ENCODE measurements at places on chromosomes 5 and 9. TPM values are rescaled to one million over a fixed set of nuclear protein-coding genes. Genes with fewer than 3 reads are reported as not detected.

Gene OBP2B
- not detected for total RNA-seq

Gene SLC4A9
- not detected for total RNA-seq

Gene PDZD2
- 4.3 TPM for total RNA-seq

Gene WNT8A
- 0.51 TPM for total RNA-seq

Gene ANKRD31
- 0.03 TPM for total RNA-seq

Gene SPATA31D4
- not detected for total RNA-seq

DNA sequence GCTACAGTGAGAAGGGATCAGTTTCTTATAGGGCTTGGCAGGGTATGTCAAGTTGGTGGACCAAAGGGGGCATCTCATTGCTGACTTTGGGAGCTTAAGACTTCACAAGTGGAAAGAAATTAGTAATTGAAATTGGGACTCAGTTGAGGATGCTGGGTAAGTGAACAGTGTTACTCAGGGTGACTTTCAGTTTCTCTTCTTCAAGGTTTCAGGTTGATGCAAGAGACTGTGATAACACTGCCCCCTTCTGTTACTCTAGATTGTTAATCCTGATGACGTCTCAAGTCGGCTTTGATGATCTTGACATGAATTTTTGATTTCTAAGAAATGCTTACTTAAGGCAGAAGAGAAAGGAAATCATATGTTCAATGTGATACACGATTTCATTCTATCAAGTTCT is 21.3 kb downstream of the KCTD16 start:
- no peak for DNase-seq

GRCh38 chr5:123876276-123876790 is 364.4 kb downstream of the CSNK1G3 start:
- no peak for DNase-seq

- DNase-seq, result no peak
These were observed 253.0 kb downstream of the EPB41L4A start for GRCh38 chr5:112165897-112166737.

DNA sequence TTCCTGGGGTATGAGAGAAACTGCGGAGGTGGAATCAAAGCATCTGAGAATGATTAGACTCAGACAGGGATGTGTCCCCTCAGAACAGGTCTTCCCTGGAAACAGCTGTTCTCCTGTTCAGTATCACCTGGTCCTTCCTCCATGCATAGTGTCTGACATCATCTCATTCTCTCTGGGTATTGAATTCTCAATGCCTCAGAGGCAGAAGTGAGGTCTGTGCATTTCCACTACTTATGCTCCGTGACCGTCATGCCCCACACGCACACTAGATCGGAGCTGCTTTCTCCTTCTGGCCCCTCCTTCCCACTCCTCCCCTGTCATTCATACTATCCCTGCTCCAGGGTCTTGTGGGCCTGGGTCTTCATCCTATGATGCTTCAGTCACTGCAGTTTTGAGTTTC is 61.4 kb upstream of the DAB2IP start:
- DNase-seq, result no peak

GRCh38 chr5:997001-997474 is 11.6 kb upstream of the NKD2 start:
- no peak for DNase-seq

DNA sequence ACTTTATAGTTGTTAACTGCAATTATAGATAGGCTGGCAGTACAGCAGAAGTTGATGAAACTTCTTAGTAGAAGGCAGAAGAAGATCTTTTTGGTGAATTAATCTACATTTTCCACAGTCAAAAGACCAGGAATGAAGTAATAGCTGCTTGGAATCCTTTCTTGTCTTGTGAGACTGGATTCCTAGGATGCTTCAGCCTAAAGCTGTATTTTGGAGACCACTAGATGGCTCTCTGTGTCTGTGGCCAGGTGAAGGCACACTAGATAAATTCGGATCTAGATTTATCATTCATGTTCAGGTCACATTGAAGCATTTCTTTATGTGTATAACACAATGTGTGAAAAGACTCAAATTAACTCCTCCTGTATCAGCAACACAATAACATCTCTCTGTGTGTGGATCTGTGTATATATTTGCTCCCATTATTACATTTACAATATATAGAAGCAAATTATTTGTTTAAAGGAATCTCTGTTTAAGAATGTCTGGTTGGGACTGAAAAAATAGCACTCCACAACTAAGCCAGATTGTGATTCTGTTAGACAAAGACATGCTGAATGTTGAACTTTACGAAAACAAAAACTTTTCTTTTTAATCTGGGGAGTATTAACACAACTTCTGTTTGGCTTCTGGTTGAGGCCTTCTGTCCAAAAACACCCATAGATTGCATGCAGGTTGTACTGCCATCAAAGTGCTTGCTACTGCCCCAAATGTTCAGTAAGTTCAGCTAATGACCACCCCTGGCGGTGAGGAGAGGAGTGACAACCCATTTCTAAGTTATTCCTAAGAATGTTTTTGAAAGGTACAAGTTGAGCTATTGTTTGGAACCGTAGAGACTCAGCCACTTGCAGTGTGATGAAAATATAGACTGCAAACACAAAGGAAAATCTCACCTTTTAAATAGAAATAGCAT is 10.6 kb downstream of the GRIN3A start:
- no peak for DNase-seq

- no peak for DNase-seq
These were observed 452.5 kb downstream of the GADD45G start for GRCh38 chr9:90057361-90057760.

GRCh38 chr9:80691229-80691628 is 998.1 kb downstream of the TLE1 start:
- DNase-seq, result no peak

DNA sequence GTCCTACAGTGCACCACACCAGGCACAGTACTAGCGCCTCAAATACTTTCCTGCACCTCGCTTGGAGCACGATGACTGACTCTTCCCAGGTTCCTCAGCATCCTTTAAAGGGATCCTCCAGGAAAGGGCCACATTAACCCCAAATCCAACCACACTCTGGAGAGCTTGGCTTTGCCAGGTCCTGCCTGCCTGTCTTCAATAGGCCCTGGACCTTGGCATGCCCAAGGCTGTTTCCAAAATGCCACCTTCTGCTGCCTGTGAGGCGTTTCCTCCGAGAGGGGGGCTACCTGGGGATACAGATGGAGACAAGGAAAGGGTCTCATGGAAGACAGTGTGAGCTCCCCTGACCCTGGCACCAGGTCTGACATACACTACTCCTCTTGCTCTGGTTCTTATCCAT is 169.9 kb downstream of the DAB2IP start:
- DNase-seq, result no peak

DNA sequence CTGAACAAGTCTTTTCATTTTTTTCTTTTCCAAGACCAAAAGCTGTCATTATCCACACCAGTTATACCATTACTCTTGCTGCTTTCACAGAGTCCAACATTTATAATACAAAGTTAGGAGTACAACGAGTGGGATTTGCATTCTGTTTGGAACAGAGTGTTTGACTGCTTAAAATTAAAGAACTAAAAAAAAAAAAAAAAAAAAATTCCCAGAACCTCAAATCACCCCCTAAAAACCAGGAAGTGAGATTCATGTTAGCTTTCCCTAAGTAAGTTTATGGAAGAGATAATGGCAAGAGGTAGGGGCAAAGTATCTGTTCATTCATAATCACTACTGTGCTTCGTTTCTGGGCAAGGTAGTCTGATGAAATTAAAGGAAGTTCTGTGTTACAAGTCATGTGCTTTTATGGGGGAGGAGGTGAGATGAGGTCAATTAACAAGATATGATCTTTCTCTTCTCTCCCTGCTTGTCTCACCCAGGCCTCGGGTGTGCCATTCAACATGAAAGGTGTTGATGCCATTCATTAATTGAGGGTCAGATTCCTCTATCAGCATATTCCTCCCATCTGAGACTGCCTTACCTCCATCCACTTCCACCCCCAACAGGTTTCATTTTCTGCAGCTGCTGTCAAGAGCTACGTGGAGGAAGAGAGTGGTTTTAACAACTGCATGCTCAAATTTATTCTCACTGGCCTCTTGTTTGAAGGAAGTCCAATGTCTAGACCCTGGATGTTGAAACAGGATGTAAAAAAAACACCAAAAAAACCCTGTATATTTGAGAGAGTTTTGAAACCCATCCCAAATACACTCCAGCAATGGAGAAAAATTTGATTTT is 58.1 kb downstream of the MARCHF3 start:
- DNase-seq, result no peak

GRCh38 chr5:26903469-26903868 is 134.9 kb downstream of the CDH9 start:
- no peak for DNase-seq

GRCh38 chr5:15786884-15787283 is 286.9 kb downstream of the FBXL7 start:
- no peak for DNase-seq

GRCh38 chr5:145681686-145682085 is 153.5 kb downstream of the PRELID2 start:
- DNase-seq, result peak; percentile 30

GRCh38 chr9:84852617-84853301 is 183.2 kb downstream of the NTRK2 start:
- no peak for DNase-seq

- DNase-seq, result no peak
These were observed 50.8 kb downstream of the RBM27 start for GRCh38 chr5:146254223-146254622.

DNA sequence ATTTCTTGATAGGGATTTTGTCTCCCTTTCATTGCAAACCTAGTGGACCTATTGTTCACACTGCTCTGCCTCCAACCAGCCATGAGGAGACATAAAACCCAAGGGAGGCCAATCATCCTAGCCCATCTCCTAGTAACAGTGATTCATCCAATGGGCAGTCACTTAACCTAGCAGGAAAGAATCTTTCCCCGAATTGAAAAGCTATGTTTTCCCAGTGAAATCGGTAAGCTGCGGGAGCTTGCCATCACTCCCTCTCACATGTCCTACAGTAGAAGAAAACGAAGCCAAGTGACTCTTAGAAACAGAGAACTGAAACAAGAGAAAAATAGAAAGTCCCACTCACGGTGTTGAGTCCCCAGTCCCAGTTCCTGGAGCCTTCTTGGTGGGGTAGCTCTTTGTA is 123.3 kb downstream of the SUSD1 start:
- DNase-seq, result no peak

DNA sequence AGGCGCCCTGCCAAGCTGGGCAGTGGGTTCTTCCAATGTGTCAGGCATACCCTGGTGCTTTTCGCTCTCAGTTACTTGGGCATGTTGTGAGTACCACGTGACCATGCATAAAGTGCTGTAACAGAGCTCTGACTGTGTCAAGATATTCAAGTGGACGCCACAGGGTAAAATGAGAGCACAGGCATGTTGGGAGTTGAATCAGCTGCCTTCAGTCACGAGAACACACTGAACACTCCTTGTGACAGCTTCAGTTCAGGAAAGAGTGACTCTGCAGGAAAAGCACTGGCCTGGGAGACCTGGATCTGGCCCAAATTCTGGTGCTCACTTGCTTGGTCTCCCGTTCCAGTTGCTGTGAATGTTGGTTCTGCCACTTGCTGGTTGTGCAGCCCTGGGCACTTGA is 5.1 kb downstream of the MLANA start:
- DNase-seq, result peak; percentile 35

DNA sequence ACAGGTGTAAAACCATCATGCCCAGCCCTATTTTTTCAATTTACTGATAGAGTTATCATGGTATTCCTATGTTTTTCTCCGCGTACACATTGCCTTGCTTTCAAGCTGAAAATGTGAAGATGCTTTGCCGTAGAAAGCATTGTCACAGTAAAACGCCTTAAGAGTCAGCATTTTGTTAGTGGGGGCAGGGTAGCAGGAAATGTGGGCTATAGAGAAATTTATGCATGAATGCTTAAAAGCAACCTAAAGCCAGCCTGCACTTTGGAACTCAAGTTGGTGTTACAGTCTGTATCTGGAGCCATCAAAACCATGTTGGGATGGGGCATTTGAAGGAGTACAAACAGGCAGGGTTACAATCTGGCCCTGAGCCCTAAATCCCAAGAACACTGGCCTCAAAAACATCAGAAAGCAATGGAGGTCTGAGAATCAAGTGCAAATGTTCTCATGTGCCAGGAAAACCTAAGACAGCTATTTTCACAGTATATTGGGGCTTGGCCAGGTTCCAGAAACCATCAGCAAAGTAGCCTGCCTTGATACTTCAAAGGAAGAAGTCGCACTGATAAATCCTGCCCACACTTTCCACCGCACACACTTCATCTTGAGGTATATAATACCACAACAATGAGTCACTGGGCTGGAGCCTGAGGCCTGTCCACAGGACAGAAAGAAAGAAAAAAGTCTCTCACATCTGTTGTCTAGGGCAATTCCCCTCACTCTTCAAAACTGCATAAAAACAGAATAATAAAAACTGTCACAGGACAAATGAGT is 313.8 kb downstream of the ENC1 start:
- DNase-seq, result peak; percentile 18

DNA sequence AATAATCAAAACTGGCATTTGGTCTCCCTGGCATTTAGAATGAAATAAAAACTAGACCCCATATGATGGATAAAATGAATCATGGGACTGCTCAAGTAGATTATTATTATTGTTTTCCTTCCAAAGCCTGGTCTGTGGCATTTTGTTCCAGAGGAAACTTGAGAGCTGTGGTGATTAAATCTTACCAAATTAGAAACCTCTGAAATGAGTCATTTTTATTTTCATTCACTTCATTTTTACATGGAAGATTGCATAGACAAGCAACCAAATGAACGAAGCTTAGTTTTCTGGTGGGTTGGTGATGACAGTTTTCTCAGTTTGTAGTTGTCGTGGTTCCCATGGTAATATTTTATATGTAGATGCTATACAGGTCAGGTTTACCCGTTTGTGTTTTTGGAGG is 23.4 kb downstream of the PAM start:
- no peak for DNase-seq

DNA sequence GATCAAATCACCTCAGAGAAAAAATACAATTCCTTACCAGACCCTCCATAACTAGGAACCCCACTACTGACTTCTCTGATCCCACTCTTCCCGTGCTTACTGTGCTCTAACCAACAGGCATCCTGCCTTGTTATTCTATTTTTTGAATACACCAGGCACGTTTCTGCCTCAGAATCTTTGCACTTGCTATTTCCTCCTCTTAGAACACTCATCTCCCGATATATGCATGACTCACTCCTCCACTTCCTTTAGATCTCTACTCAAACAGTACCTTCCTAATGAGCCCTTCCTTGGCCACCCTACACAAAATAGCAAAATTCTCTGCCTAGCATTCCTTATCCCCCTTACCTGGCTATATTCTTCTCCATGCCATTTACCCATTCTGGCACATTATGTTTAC is 43.9 kb downstream of the MAPKAP1 start:
- DNase-seq, result no peak

GRCh38 chr9:107696302-107696701 is 206.7 kb upstream of the KLF4 start:
- no peak for DNase-seq

DNA sequence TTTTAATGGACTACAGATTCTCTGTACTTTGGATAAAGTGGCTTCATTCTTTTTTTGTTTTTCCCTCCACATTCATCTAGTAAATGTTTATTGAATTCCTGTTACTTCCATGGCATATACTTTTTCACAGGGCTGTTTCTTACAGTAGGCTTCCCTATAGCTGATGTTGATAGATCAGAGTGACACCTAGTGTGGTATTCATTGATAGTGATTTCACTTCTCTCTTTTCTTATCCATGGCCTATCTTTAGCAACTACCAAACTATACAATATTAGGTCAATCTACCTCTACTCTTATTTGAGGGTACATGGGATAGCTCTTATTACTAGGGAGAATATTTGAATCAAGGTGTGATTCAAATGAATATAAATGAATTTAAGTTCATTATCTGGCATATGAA is 35.8 kb downstream of the FSD1L start:
- DNase-seq, result no peak
